ENCODE measurements at places on chromosomes 1 and 21.

GRCh38 chr21:39386194-39386593 lies 37.3 kb upstream of the HMGN1 start:
- DNase-seq = no peak

DNA sequence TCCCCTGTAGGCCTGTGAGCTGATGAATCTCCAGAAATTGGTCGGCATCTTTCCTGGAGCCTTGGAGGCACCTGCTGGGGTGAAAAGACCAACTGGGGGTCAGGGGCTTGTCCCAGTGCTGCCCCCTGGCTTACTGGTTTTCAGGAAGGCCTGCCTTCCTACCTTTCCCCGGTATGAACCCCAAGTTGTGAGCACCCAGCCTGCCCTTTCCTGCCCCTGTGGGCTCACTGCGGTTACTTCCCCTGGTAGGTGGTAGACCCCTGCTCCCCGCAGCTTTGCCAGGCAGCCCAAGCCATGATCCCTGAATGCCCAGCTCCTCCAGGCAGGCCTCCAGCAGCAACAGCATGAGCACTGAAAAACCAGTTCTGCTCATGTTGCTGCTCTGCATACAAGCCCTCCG lies 10.2 kb downstream of the DMRTB1 start:
- DNase-seq = no peak

GRCh38 chr1:201827321-201828216 lies 1.4 kb upstream of the IPO9 start:
- DNase-seq = no peak

- DNase-seq = no peak
These were observed 39.9 kb downstream of the C1orf198 start for GRCh38 chr1:230828421-230828820.

DNA sequence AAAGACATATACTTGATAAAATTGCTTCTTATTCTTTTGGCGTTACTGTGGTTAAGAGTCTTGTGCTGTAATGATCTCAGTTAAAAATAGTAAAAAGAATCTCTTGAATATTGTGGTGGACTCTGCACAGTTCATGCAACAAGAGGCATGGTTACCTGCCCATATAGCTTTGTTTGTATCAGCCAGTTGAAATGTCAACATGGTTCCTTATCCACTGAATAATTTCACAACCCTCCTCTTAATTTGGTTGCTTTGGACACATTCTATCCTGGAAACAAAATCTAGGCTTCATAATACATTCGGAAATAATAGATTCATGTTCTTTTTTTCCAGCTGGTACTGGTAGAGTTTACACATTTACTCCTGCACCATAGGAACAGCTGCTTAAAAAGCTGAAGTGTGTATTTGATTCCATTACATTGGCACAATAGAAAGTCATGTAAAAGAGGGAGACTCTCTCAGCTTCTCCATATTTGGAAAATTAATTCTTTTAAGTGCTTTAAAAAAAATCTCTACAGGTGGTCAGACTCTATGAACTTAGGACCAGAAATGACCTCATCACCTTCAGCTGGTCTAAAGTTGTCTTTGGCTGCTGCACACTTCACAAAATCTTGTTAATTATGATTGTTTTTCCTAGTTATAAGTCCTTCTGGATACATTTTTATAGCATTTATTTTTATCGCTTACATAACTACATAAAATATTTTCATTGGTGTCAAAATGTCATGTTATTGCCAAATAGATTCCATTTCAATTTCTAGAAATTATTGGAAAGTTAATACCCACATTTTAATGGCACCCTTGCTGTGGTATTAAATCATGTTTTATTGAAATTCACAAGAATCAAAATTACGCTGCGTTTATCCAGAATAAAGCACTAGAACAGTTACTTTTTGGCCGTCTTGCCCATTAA lies 100.2 kb downstream of the LTN1 start:
- DNase-seq = no peak

DNA sequence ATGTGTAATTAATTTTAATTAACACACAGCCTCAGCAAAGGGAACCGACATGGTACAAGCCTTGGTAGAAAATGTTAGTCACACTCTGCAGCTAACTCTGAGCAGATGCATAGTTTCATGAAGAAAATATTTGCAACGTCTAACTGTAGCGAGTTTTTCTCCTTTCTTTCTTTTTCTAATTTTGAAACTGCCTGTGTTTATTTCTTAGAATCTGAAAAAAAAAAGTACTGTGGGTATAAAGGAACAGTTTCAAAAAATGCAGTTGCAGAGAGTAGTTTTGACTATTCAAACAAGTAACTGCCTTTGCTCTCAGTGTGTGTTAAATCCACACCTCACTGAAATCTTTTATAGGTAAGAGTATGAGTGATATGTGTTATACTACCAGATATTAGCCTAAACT lies 149.9 kb upstream of the C1orf105 start:
- DNase-seq = no peak

DNA sequence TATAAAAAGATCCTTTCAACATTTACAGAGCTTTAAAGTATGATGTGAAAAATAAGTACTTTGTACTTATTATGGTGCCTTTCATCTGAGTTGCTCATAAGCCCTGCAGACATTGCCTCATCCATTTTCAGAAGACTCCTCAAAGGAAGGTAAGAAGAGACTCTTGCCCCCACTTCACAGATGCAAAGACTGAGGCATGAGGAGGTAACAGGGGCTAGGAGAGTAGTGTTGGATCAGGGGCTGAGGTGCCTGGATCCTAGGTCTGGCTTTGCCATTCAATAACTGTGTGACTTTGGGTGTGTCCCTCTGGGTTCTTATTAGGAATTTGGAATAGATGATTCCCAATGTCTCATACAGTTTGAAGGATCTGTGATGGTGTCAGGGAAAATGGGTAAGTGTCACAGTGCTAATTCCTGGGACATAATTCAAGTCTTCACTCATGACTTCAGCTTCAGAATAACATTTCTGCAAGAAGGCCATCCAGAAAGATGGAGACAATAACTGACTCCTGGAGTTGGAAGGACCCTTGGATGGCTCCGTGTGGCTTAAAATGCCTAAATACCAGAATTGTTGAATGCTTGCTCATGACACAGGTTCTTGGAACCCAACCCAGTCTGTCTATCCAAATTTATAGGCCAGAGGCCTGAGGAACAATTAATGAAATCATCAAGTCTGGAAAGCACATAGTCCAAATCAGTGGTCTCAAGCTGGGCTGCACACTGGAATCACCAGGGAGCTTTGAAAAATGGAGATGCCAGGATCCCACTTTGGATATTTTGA lies 93.1 kb upstream of the RUNX1 start:
- no peak for DNase-seq

DNA sequence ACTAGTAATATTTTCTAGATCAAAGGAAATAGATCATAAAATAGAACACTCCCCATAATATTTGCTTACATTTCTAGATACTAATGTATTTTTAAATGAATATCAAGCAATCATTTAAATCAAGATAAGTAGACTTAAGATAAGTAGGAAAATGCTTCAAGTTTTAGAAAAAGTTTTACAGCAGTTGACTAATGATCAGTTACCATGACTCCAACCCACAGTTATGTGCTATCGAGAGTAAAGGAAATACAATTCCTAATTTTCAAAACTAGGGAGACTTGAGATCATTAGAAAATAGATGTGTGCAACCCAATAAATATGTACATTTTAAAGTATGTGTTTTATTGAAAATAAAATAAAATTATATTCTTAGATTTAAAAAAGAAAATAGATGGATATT lies 95.0 kb downstream of the DENND1B start:
- DNase-seq = no peak

- no peak for DNase-seq
These were observed 9.8 kb upstream of the KDM4A start for GRCh38 chr1:43639976-43640794.

GRCh38 chr1:119554183-119554582 lies 47.2 kb downstream of the HSD3B1 start:
- no peak for DNase-seq

GRCh38 chr1:74463333-74463988 lies 49.0 kb downstream of the LRRC53 start:
- DNase-seq = no peak

GRCh38 chr1:105684714-105685113 lies 1371.8 kb upstream of the PRMT6 start:
- DNase-seq = no peak

All from mesothelial cell of epicardium (in vitro differentiated cells).